ENCODE measurements at places on chromosomes 12 and 14.
A peak's percentile ranks its signal among the peaks of the same experiment; 100 is the strongest.

GRCh38 chr12:127500512-127501035 lies 766.4 kb upstream of the TMEM132C start:
- DNase-seq = no peak

DNA sequence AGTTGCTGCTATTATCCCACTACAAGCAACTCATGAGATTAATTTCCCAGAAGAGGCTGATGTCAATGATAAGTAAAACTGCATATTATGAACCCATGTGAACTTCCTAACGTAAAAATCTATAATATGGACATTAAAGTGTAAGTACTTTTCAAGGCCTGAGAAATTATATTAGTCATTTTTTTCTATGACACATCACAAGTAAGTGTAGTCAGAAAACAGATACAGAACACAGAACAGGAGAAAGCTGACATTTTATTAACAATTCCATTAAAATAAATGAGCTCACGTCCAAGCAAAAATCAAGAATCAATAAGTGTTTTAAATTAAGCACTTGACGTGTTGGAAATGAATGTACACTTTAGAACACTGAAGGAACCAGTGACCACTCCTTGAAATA lies 155.0 kb downstream of the MDGA2 start:
- DNase-seq = no peak

GRCh38 chr14:68619790-68620574 lies 172.9 kb downstream of the ZFP36L1 start:
- DNase-seq = peak; percentile 56

- DNase-seq = no peak
Observed at GRCh38 chr14:39417014-39417413, 15.2 kb downstream of the FBXO33 start.

DNA sequence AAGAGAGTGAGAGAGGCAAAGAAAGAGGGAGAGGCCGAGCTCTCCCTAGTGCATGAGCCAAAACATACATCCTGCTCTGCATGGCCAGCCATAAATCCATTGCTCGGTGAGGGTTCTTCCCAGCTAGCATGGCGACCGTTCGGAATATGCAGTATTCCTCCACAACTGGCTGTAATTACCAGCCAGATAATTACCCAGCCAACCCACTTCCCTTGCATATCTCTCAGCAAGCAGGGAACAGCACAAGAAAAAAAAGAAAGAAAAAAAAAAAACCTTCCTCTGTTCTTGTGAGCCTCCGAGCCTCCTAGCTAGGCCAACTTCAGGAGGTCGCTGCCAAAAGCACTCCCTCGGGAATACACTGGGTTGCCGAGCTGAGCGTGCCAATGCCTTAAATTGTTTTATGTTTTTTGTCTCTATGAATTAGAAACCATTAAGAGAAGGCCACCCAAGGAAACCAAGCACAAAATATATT lies 567.9 kb downstream of the MED13L start:
- DNase-seq = no peak

- no peak for DNase-seq
Observed at GRCh38 chr12:4700621-4701026, 19.6 kb upstream of the GALNT8 start.

GRCh38 chr12:73421832-73422231 lies 1115.8 kb upstream of the ATXN7L3B start:
- peak; percentile 24 for DNase-seq

- DNase-seq = no peak
Observed at GRCh38 chr12:48221645-48222044, 18.6 kb upstream of the OR10AD1 start.

DNA sequence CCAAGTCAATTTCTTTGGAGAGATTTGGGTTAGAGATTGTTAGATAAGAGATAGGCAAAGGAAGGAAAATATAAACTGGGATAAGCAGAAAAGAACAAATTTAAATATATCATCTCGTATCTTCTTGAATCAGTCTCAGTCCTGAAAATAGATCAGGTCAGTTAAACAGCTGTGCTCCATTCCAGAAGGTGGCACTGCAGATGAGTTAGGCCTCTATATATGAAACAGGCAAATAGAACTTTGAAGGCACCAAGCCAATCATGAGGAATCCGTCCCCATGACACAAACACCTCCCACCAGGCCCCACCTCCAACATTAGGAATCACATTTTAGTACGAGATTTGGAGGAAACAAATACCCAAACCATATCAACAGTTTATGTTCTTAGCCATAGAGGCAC lies 605.5 kb upstream of the USP15 start:
- no peak for DNase-seq

GRCh38 chr14:61296719-61297502 lies 15.8 kb upstream of the TMEM30B start:
- DNase-seq = peak; percentile 39

DNA sequence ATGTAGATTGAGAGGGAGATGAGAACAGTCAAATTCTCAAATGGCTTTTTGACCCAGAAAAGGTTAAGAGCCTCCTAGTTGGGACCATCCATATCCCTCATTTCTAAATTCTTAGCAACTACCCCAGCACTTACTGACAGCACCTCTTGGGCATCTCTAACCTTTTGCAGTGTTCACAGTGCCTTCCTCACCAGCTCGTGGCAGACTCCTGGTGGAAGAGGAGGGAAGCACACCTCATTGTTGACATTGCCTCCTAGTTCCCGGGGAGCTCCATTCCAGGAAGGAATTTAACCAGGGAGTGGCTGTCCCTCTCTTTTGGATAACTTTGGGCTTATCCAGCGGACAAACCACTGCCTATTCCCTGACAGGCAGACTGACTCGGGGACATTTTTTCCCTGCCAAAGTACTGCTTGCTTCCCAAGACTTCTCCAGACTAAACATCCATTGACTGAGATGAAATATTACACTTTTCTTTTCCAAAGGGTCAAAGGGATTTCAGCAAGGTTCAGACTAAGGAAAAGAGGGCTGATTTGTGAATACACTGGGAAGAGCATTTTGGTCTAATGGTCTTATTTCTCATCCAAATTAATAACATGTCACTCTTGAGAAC lies 9.0 kb upstream of the OR6J1 start:
- DNase-seq = peak; percentile 85

- DNase-seq = no peak
Observed at GRCh38 chr14:103840014-103840413, 7.4 kb downstream of the PPP1R13B start.

DNA sequence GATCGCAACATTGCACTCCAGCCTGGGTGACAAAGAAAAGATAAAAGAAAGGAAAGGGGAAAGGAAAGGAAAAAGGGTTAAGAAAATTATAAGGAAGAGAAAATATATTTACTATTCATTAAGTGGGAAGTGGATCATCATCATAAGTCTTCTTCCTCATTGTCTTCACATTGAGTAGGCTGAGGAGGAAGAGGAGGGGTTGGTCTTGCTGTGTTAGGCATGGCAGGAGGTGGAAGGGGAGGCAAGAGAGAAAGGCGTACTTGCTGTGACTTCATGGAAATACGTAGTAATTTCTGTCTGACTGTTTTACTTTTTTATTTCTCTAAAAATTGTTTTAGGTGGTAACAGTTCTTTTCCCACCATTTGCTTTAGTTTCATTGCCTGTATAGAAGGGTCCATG lies 26.2 kb downstream of the FAM177A1 start:
- DNase-seq = no peak

- no peak for DNase-seq
Observed at GRCh38 chr12:38386205-38386985, 69.8 kb downstream of the ALG10B start.

GRCh38 chr14:77088219-77088618 lies 9.8 kb upstream of the CIPC start:
- DNase-seq = no peak

- DNase-seq = peak; percentile 20
Observed at GRCh38 chr12:52119398-52120254, 40.1 kb downstream of the SMIM41 start.

DNA sequence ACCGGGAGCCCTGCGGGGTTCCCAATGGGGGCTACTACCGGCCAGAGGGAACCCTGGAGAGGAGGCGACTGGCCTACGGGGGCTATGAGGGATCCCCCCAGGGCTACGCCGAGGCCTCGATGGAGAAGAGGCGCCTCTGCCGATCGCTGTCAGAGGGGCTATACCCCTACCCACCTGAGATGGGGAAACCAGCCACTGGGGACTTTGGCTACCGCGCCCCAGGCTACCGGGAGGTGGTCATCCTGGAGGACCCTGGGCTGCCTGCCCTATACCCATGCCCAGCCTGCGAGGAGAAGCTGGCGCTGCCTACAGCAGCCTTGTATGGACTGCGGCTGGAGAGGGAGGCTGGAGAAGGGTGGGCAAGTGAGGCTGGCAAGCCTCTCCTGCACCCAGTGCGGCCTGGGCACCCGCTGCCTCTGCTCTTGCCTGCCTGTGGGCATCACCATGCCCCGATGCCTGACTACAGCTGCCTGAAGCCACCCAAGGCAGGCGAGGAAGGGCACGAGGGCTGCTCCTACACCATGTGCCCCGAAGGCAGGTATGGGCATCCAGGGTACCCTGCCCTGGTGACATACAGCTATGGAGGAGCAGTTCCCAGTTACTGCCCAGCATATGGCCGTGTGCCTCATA lies 9.7 kb downstream of the TNS2 start:
- no peak for DNase-seq

DNA sequence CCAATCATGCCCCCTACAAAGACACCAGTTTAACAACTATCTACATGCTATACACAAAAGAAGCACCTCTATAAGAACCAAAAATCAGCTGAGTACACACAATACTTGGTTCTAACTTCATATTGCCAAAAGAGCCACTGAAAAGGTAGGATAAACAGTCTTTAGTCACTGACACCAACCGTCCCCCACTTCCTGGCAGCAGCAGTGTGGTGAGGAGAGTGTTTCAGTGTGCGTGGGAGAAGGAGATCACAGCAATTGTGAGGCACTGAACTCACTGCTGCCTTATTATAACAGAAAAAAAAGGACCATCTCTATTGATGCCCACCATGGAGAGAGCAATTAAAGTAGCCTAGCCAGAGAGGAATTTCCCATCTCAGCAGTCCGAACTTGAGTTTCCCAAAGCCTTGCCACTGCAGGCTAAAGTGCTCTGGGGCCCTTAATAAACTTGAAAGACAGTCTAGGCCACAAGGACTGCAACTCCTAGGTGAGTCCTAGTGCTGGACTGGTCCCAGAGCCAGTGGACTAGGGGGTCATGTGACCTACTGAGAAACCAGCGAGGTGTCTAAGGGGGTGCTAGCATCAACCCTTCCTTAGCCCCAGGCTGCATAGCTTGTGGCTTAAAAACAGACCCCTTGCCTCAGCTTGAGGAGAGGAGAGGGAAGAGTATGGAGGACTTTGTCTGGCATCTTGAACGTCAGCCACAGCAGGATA lies 37.1 kb upstream of the LMNTD1 start:
- DNase-seq = no peak

DNA sequence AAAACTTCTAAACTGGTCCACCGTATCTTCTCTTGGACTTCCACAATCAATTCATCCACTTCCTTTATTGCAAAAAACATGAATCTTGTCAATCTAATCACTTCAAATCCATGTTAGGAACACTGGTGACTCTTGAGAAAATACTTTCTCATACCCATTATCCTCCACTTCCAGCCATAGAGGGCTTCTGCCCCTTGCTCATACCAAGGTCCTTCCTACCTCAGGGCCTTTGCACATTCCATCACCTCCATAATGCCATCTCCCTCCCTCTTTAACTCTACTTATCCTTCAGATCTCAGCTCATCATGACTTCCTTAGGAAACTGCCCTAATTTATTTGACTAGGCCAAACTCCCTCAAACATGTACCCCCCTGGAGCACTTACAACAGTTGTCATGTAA lies 16.6 kb downstream of the STXBP6 start:
- DNase-seq = no peak

DNA sequence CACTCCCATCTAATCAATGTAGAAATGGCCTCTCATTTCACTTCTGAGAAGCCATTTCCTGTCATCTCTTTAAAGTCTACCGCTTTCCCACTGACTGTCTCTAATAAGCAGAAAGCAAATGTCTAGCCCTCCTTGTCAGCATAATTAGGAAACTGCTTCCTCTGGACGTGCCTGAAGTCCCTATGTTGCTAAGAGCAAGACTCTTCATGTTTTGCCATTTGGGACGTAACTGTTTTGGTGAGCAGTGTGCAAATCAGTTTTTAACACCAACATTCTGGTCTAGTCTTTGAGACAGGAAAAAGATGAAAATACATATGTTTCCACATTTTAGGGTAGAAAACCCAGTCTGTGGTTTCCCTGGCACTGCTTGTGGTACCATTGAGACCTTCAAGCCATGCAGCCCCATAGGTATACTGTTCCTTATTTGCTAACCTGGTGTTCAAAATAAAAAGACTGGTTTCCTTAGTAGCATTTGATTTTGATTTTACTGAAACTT lies 22.2 kb downstream of the IFNG start:
- DNase-seq = no peak

DNA sequence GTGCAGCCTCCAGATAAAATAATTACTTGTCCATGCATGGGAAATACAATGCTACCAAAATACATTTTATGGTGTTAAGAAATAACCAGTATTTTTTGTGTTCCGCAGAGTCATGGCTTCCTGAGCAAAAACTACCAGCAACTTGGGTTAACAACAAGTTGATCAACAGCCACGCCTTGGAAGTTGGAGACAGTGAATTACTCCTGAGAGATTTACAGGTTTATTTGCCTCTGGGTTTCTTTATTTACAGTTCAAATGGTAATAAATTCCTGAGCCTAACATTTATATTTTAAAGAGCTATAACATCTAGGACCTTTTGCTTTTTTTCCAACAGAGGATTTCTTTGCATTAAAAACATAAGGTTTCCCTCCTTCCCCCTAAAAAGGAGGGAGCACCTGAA lies 194.0 kb downstream of the IPO8 start:
- no peak for DNase-seq

DNA sequence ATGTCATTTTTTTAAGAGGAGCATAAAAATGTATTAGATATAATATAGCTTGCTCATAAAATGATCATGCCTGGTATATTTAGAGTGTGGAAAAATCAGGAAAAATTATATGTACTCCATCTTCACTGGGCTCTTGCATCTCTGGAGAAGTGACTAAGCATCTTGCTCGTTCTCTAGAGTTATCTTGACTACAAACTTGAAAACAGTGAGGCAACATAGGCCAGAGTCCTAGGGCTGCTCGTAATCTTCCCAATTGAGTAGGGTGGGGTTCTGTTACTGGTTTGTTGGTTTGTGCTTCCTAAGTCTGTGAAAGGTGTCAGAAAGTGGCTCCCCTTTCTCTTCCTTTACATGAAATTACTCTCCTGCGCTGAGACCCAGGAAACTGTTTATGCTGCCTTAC lies 46.2 kb downstream of the AACS start:
- no peak for DNase-seq

- no peak for DNase-seq
Observed at GRCh38 chr14:65228436-65228835, 126.1 kb upstream of the MAX start.

DNA sequence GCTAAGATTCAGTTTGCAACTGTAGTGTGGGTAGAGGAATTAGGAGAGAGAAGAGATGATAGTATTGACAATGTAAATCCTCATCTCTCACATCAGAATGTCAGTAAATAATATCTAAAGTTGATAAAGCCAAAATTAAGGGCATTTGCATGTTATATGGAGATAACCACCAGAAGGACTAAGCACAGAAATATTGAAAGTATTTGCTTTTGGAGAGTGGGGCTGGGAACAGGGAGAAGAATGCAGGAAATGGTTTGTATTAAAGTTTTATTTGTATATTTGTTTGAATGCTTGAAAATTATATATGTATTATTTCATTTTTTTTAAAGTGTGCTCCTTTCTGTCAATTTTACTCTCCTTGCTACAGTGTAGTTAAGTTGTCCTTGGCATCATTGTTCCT lies 491.4 kb downstream of the APAF1 start:
- peak; percentile 8 for DNase-seq

Data from EL (cell line).